ENCODE measurements at places on chromosomes 12 and 14. TPM values are rescaled to one million over a fixed set of nuclear protein-coding genes. Genes with fewer than 3 reads are reported as not detected.

The LHX5 gene
- not detected for total RNA-seq

The DPY19L2 gene
- 28.3 TPM for total RNA-seq

The SLC2A14 gene
- total RNA-seq: 7.5 TPM

The TSPAN9 gene
- total RNA-seq: 37.5 TPM

The FITM1 gene
- total RNA-seq: 0.76 TPM

The RTN1 gene
- 5.4 TPM for total RNA-seq

The CLEC4C gene
- not detected for total RNA-seq

The HOXC6 gene
- 35.3 TPM for total RNA-seq

The PLCZ1 gene
- not detected for total RNA-seq

The LIN7A gene
- total RNA-seq: 16.5 TPM

The CAPZA3 gene
- not detected for total RNA-seq

The WIF1 gene
- total RNA-seq: 0.76 TPM

The IL26 gene
- not detected for total RNA-seq

The NRXN3 gene
- total RNA-seq: 38.1 TPM

The CLEC6A gene
- not detected for total RNA-seq

The ANO4 gene
- 1.7 TPM for total RNA-seq

The SLC4A8 gene
- total RNA-seq: 1.2 TPM

The BIN2 gene
- 11.2 TPM for total RNA-seq

The RPS26 gene
- 93.6 TPM for total RNA-seq

The SERPINA3 gene
- 77.1 TPM for total RNA-seq

The SLC6A12 gene
- 0.40 TPM for total RNA-seq

The SFSWAP gene
- 67.3 TPM for total RNA-seq

The VWF gene
- total RNA-seq: 655 TPM

The ADCK1 gene
- 8.2 TPM for total RNA-seq

The PZP gene
- total RNA-seq: 0.80 TPM

The ZNF891 gene
- total RNA-seq: 5.5 TPM

The FOXN4 gene
- not detected for total RNA-seq

The MUCL1 gene
- total RNA-seq: not detected

The B3GNT4 gene
- not detected for total RNA-seq

The KIF21A gene
- 31.1 TPM for total RNA-seq

The POTEG gene
- not detected for total RNA-seq

The GLT8D2 gene
- 44.8 TPM for total RNA-seq

The LRTM2 gene
- not detected for total RNA-seq

The KLRG1 gene
- 4.5 TPM for total RNA-seq

The MYF5 gene
- not detected for total RNA-seq

The CFAP54 gene
- total RNA-seq: 1.2 TPM

The SLC25A47 gene
- total RNA-seq: not detected

The TMEM52B gene
- 0.45 TPM for total RNA-seq

The SPATS2 gene
- total RNA-seq: 14.8 TPM

The CD4 gene
- 20.6 TPM for total RNA-seq

The HOXC13 gene
- 0.22 TPM for total RNA-seq

The SOCS2 gene
- total RNA-seq: 18.5 TPM

The PTPRO gene
- 3.7 TPM for total RNA-seq

The PLA2G1B gene
- not detected for total RNA-seq

Data from sciatic nerve (tissue), 2 donors.